Adrenal gland (tissue), 19 donors: ENCODE measurements at places on chromosomes 13 and 19.

GRCh38 chr13:61927648-61928047, 512.0 kb upstream of the PCDH20 start:
- no peak for DNase-seq

GRCh38 chr19:768424-768823, 17.5 kb downstream of the MISP start:
- DNase-seq = no peak

GRCh38 chr13:108551674-108552073, 77.7 kb upstream of the MYO16 start:
- no peak for DNase-seq

GRCh38 chr13:24888291-24888931, 124.4 kb downstream of the RNF17 start:
- DNase-seq = no peak

DNA sequence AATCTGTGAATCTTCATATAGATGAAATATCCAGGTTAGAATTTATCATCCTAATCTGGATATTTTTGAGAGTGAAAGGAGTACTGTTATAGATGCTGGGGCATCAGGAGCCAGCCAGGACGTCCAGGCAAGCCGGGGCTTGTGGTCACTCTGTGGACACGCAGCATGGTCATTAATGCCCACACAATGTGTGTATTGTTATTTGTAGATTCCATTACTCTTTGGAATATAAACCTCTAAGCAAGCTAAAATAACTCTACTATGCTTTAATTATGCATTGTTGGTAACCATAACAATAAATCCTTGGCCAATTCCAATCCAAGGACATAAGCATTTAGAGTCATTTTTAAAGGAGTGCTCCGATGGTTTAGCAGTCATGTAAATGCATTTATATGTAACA, 137.9 kb downstream of the TM9SF2 start:
- no peak for DNase-seq

GRCh38 chr13:30142486-30143211, 164.7 kb downstream of the KATNAL1 start:
- DNase-seq = peak; percentile 72

DNA sequence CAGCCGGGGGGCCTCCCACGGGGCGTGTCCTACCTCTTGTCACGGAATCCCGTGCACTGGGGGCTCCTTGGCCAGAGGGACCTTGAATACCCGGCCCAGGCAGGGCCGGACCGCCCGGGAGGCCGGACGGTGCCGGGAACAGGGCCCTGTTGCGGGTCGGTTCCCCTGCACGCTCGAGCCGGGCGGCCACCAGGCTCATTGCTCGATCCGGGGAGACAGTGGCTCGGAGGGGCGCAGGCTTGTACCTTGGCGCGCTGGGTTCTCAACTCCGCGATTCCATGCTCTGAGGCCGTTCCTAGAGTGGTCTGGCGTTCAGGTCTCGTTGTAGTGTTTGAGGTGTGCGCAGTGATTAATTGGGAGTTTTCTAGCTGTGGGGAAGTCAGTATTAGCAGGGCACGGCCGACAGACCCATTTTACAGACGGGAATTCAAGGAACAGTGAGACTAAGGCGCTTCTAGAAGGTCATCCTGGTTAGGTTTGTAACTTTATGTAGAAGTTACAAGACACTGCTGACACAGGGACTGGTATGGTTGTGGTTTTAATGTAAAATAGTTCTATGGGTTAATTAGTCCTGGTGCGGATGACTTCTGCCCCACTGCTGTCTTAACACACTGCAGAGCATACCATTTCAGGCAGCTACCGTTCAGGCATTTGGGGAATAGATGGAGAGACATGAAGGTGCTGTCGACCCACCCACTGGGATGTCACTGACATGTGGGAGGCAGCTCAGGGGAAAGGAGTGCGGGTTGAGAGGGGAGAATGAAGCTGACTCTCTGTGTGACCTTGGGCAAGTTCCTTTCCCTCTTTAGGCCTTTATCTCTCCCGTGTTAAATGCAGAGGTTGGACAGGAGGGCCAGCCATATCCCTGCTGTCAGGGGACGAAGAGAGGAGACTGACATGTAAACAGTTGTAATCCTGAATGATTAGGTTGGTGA, 592 bp downstream of the CLPTM1 start:
- peak; percentile 27 for DNase-seq

GRCh38 chr13:104460554-104460953, 1394.3 kb upstream of the SLC10A2 start:
- DNase-seq = no peak
